Upper lobe of right lung (tissue), 1 donor: ENCODE measurements at places on chromosomes 1 and 21. TPM values are rescaled to one million over a fixed set of nuclear protein-coding genes. Genes with fewer than 3 reads are reported as not detected.

- DNase-seq, result no peak
- H3K27ac ChIP-seq, result no peak overlapping the region
- no peaks in the 10 kb centered on the region for H3K4me1 ChIP-seq
- H3K36me3 ChIP-seq, result no peaks in the 10 kb centered on the region
- no peak overlapping the region for H3K4me3 ChIP-seq
Measured at GRCh38 chr1:78536427-78536826, 45.7 kb downstream of the PTGFR start.

GRCh38 chr1:100613817-100614559 lies 76.0 kb downstream of the GPR88 start:
- no peak for DNase-seq
- H3K36me3 ChIP-seq, result no peaks in the 10 kb centered on the region
- H3K27me3 ChIP-seq, result no peaks in the 10 kb centered on the region
- no peak overlapping the region for H3K4me3 ChIP-seq

Gene SYTL1
- 30.6 TPM for total RNA-seq

Gene SAMSN1
- 18.2 TPM for total RNA-seq

DNA sequence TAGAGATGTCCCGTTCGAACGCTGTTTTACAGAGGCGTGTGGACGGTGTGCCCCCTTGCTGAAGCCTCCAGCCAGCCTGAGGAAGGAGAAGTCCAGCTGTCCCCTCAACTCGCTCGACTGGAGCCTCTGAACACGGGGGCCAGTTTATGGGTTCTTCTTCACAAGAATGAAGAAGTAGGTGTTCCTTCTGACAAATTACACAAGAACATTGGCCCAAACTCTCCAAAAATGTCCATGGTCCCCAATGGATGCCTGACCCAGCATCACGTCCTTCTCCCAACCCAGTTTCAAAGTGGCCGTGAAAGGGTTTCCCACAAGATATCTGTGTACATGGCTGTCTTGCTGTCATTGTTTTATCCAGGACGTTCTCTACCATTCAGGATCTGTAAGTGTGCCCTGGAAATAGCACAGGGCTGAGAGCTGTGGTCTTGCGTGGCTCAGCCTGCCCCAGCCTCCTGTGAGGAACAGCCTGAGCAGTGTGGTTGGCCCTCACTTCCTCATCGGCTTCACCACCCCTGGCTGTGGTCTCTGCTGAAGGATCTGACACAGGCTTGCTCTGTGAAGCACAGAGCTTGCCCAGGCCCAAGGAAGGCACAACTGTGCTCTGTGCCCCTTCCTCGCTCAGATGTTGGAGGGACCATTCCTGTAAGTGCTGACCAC lies 1.0 kb upstream of the S100B start:
- no peaks in the 10 kb centered on the region for H3K27me3 ChIP-seq
- peaks cover 15% of the 10 kb centered on the region for H3K4me1 ChIP-seq
- no peak overlapping the region for H3K4me3 ChIP-seq
- peak; percentile 74 for DNase-seq

Gene DMRTA2
- not detected for total RNA-seq

DNA sequence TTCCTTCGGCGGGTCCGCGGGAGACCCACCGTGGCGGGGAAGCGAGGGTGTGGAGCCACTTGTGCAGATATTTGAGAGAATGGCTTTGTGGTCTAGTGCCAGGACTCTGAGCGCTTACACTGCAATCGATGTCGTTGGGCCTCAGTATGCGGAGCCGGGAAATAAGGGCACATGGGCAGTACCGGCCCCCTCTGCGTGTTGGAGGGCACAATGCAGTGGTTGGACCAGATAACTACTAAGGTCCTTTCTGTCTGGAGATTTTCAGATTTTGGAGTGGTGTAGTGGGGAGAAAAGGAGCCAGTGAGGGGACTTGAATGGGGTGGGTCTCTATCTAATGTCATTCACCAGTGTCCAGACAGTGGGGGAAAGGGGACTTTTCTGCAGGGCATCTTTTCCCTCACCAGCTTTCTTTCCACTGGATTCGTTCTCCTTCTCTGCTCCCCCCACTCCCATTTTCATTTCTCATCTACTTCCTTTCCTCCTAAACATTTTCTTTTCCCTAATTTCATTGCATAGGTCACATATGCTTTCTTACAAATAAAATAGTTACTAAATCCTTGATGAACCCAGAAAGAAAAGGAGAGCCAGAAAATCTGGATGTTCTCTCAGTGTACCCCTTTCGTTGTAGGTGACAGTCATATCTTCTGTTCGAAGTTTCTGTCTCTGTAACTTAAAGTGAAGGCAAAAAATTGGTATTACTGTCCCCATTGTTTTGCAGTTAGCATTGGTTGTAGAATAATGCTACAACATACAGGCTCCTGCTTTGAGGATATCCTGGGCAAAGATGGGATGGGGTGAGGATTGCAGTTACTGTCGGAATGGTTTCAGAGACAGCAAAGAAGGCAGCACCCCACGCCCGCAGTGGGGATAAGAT lies 1.4 kb downstream of the ATF3 start:
- DNase-seq, result no peak
- no peaks in the 10 kb centered on the region for H3K36me3 ChIP-seq
- H3K4me3 ChIP-seq, result peak overlapping the region; percentile 78
- peak overlapping the region; percentile 97 for H3K27ac ChIP-seq
- H3K4me1 ChIP-seq, result peaks cover 36% of the 10 kb centered on the region

Gene KRTAP19-1
- not detected for total RNA-seq

DNA sequence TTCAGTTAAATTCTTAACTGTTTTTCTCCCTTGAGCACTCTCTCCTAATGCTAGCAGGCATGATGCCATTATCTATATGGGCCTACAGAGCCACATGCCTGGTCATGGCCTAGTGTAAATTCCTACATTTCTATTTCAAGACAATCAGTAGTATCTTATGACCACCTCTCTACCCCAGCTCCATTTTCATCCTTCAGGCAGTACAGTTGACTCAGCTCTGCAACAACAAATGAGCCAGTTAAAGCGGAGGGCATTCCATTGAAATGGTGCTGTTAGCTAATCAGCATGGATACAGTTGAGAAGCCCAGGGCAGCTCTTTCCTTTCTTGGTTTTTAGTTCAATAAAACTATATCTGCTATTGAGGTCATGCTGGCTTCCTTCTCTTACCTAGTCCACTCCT lies 150.0 kb downstream of the PPP1R12B start:
- H3K36me3 ChIP-seq, result peaks cover 38% of the 10 kb centered on the region
- H3K27me3 ChIP-seq, result no peaks in the 10 kb centered on the region
- no peak overlapping the region for H3K27ac ChIP-seq
- H3K4me3 ChIP-seq, result no peak overlapping the region

- no peaks in the 10 kb centered on the region for H3K27me3 ChIP-seq
- peaks cover 4% of the 10 kb centered on the region for H3K4me1 ChIP-seq
- no peaks in the 10 kb centered on the region for H3K36me3 ChIP-seq
- DNase-seq, result no peak
Measured at GRCh38 chr1:48080331-48081255, 83.4 kb upstream of the TRABD2B start.

DNA sequence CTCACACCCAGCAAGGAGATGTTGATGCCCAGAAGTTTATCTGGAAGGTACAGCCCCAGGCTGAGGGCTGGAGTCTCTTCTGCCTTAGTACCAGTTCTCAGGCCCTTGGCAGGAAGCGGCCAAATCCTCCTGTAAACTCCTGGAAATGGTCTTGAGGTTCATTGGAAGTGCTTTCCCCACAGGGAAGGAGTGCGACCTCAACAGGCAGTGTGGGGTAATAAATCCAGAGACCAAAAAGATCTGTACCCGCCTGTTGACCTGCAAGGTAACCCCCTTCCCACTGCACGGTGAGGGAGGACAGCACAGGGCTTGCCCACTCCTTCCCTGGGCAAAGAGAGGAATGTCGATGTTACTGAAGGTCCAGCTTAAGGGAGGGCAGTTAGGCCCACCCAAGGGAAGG lies 4.5 kb downstream of the ATXN7L2 start:
- no peak overlapping the region for H3K4me3 ChIP-seq
- DNase-seq, result no peak
- H3K27me3 ChIP-seq, result no peaks in the 10 kb centered on the region
- H3K4me1 ChIP-seq, result peaks cover under 1% of the 10 kb centered on the region

DNA sequence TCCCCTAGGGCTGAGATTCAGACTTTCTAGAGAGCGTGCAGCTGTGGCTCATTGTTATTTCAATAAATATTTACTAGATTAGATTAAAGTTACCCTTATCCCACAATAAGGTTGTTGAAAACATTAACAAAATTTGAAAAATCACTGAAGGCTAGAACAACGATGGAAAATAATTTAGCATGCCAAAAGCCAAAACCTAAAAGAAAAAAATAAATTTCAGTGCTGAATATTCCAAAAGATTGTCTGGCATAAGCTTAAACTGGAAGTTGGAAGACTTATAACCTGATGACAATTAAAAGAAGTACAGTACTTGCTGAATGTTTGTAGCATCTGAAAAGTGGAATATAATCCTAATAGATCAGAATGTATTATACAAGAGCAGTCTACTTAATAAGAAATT lies 221.3 kb downstream of the USH2A start:
- H3K36me3 ChIP-seq, result no peaks in the 10 kb centered on the region
- H3K4me1 ChIP-seq, result no peaks in the 10 kb centered on the region
- no peak for DNase-seq
- no peaks in the 10 kb centered on the region for H3K27me3 ChIP-seq

Gene C21orf91
- total RNA-seq, result 16.8 TPM

Gene BATF3
- 10.0 TPM for total RNA-seq

DNA sequence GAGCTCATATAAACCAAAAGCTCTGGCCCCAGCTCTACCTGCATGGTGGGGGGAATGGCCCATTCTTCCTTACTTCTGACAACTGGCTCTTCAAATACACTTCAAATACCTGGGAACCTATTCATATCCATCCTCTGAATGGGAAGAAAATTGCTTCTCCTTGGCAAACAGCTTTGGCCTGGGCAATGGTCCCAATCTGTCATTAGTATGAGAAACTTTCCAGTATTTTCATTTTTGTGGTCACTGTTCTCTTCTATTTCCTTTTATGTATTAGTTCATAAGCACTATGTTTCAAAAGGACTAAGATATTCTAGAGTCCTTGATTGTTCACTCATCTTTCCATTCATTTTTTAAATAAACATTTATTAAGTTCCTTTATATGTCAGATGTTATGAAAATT lies 5.2 kb upstream of the HSD3B2 start:
- H3K27me3 ChIP-seq, result no peaks in the 10 kb centered on the region
- H3K36me3 ChIP-seq, result no peaks in the 10 kb centered on the region
- H3K4me1 ChIP-seq, result no peaks in the 10 kb centered on the region
- H3K27ac ChIP-seq, result no peak overlapping the region

Gene TTF2
- 14.8 TPM for total RNA-seq

Gene GPR3
- 0.90 TPM for total RNA-seq

Gene LRRC40
- 10.3 TPM for total RNA-seq

DNA sequence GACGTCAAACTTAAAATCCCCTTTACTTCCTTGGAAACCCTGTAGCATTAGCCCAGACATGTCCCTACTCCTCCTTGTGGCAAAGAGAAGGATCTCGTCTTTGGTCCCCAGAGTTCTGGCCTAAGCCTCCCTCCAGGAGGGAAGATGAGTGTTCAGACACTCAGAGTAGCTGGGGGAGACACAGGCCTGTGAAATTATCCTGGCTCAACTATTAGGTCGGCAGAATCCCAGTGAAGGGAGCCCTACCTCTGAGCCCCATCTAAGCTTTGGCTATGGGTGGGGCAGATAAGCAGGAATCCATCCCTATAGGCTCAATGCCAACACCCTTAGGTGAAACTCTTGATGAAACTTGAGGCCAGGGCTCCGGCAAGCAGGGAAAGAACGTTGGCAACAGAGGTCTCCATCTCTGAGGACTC lies 1.7 kb upstream of the SFN start:
- no peak overlapping the region for H3K27ac ChIP-seq
- peaks cover under 1% of the 10 kb centered on the region for H3K36me3 ChIP-seq
- H3K27me3 ChIP-seq, result no peaks in the 10 kb centered on the region
- H3K4me3 ChIP-seq, result no peak overlapping the region
- peaks cover 13% of the 10 kb centered on the region for H3K4me1 ChIP-seq
